Activated CD4-positive, alpha-beta T cell treated with anti-CD3 and anti-CD28 coated beads, Interleukin-2, amount 10 ng/mL, durations not matched to agents 24 days and 14 days (primary cell): ENCODE measurements at places on chromosomes 13 and 19. TPM values are rescaled to one million over a fixed set of nuclear protein-coding genes. Genes with fewer than 3 reads are reported as not detected.
A peak's percentile ranks its signal among the peaks of the same experiment; 100 is the strongest.

KPNA3 gene
- 56.5 and 58.8 TPM in 2 replicates for total RNA-seq

C19orf85 gene
- not detected in 2 replicates for total RNA-seq

CCDC122 gene
- total RNA-seq, result 0.56 and 1.7 TPM in 2 replicates

KIR3DL1 gene
- total RNA-seq, result not detected in 2 replicates

SULT2B1 gene
- total RNA-seq, result not detected in 2 replicates

CFAP97D2 gene
- not detected in 2 replicates for total RNA-seq

SLC46A3 gene
- total RNA-seq, result 3.1 and 3.3 TPM in 2 replicates

OR4F17 gene
- total RNA-seq, result not detected in 2 replicates

- peaks cover 16% of the 10 kb centered on the region for H3K4me1 ChIP-seq
- peak; percentile 86 for DNase-seq
- H3K4me3 ChIP-seq, result no peak overlapping the region
- peaks cover 4% of the 10 kb centered on the region for H3K36me3 ChIP-seq
- peak overlapping the region; percentile 8 for H3K27ac ChIP-seq
- H3K27me3 ChIP-seq, result no peaks in the 10 kb centered on the region
Observed at GRCh38 chr19:55305491-55305890, 19.6 kb downstream of the TMEM150B start.

- peaks cover 10% of the 10 kb centered on the region for H3K36me3 ChIP-seq
- H3K27ac ChIP-seq, result no peak overlapping the region
- DNase-seq, result no peak
- H3K4me3 ChIP-seq, result no peak overlapping the region
Observed at GRCh38 chr19:12244370-12244769, 50.3 kb downstream of the ZNF44 start.

DNA sequence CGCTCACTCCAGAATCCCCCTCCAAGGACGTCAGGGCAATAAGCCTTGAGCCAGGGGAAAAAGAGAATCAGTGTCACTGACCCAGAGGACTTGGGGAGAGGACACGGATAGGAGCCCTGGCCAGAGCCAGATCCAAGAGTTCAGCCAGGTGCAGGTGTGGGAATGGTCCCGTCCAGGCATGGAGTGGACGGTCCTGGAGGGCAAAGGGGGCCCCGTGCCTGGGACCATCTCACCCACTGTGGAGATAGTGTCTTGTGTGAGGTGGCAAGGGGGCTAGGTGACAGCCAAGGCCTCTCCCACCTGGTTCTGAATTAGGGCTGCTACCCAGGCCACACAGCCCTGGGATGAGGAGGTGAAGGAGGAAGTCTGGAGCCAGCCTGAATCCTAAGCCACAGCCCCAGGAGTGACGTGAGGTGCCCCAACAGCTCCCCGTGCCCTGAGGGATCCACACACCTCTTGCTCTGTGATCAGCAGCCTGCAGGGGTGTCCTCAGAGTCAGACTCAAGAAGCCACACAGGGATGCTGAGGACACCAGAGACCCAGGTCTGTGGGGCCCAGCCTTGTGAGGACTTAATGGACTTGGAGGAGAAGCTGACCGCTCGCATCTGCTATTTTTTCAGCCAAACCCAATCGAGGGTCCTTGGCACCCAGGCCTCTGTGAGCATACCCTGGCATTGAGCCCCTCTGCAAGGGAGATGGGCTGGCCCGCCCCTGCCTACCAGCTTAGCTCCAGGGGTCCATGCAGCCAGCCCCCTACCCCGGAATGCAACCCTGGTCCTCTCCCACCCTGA lies 16.4 kb upstream of the ZNF14 start:
- no peak overlapping the region for H3K4me3 ChIP-seq
- no peaks in the 10 kb centered on the region for H3K36me3 ChIP-seq
- H3K4me1 ChIP-seq, result no peaks in the 10 kb centered on the region
- H3K27ac ChIP-seq, result no peak overlapping the region
- H3K27me3 ChIP-seq, result no peaks in the 10 kb centered on the region

DNA sequence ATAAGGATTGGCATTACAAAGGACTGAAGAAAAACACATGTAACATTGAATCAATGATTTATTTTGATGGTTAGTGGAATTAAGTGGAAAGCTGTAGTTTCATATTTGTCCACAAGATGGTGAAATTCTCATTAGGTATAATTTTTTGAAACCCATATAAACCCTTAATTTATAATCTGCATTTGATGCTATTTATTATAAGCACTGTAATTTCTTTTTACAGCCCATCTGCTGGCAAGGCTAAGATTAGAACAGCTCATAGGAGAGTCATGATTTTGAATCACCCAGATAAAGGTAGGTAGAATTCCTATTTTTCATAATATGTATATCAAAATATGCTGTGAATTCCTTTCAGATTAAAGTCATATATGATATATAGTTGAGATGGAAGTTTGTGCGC lies 62.2 kb downstream of the DNAJC15 start:
- no peaks in the 10 kb centered on the region for H3K27me3 ChIP-seq
- no peak overlapping the region for H3K4me3 ChIP-seq
- H3K4me1 ChIP-seq, result peaks cover 13% of the 10 kb centered on the region
- no peak for DNase-seq
- H3K27ac ChIP-seq, result no peak overlapping the region

- DNase-seq, result no peak
- H3K27me3 ChIP-seq, result no peaks in the 10 kb centered on the region
- H3K4me1 ChIP-seq, result no peaks in the 10 kb centered on the region
- no peak overlapping the region for H3K4me3 ChIP-seq
Observed at GRCh38 chr19:23366437-23366836, 28.8 kb downstream of the ZNF91 start.
